ENCODE measurements at places on chromosomes 16 and 17. TPM values are rescaled to one million over a fixed set of nuclear protein-coding genes. Genes with fewer than 3 reads are reported as not detected.

GRCh38 chr16:59634004-59634579 lies 900.0 kb upstream of the GOT2 start:
- no peak for DNase-seq

- DNase-seq: no peak
Measured at GRCh38 chr17:49013311-49014213, 16.4 kb downstream of the IGF2BP1 start.

DNA sequence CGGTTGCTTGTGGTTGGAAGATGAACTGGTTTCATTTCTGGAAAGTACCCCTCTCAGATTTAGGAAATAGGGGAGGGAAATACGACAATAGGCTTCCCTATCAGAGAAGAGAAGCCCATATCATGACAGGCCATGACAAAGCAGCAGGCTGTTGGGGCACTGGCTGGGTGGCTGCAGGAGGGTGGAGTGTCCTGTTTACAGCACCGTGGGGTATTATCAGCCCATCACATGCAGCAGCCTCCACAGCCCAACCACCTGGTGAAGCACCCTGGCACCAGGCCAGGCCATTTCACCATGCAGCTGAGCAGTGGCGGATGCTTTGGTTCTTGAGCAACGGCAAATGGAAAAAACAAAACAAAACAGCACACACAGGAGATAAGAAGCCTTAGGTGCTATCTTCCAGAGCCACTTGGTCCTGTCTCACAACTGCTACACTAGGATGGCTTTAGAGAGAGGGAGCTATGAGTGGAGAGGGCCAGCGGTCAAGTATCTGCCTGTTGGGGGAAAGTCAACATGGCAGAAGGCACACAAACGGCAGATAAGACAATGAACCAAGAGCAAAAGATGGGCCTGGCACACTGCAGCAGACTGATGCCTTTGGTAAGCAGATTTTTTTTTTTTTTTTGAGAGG lies 24.2 kb downstream of the FAM117A start:
- peak; percentile 90 for DNase-seq

The ARHGAP23 gene
- total RNA-seq: 54.1 TPM

The SCNN1G gene
- total RNA-seq: not detected

DNA sequence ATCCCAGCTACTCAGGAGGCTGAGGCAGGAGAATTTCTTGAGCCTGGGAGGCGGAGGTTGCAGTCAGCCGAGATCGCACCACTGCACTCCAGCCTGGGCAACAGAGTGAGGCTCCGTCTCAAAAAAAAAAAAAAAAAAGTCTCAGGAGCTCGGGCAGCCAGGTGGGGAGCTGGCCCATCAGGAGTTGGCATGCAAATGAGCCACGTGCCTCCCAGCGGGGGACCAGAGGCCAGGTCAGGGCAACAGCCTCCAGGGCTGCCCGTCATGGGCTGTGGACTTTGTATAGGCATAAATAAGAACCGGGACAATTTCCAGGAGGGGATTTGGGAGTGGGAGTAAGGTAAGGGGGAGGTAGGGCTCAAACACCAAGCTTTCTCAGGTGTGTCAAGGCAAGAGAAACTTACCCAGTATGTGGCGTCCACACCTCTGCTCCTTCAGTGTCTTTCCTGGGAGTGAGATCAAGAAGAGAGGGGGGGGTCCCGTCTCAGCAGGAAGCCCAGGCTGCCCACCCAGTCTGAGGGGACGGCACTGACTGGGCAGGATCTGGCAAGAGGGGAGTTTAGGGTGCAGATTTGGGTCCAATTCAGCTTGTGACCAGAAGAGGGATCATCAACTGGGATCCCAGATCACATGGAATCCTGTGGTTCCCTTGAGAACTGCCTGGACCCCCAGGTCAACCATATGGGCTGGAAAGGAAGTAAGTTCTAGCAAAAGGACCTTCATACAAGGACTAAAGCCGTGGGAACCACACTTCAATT lies 22.3 kb upstream of the G6PC1 start:
- no peak for DNase-seq

- no peak for DNase-seq
Measured at GRCh38 chr17:44448412-44448811, 54.8 kb downstream of the GPATCH8 start.

DNA sequence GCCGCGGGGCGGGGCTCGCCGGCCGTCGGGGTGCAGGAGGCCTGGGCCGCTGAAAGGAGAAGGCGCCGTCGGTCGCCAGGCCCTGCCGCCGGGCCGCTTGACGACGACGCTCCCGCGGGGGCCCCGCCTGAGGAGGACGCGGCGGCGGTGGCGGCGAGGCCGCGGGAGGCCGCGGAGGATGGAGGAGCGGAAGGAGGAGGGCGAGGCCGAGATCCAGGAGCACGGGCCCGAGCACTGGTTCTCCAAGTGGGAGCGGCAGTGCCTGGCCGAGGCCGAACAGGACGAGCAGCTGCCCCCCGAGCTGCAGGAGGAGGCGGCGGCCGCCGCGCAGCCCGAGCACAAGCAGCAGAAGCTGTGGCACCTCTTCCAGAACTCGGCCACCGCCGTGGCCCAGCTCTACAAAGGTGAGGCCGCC lies 430 bp downstream of the HAPSTR1 start:
- DNase-seq: peak; percentile 56

DNA sequence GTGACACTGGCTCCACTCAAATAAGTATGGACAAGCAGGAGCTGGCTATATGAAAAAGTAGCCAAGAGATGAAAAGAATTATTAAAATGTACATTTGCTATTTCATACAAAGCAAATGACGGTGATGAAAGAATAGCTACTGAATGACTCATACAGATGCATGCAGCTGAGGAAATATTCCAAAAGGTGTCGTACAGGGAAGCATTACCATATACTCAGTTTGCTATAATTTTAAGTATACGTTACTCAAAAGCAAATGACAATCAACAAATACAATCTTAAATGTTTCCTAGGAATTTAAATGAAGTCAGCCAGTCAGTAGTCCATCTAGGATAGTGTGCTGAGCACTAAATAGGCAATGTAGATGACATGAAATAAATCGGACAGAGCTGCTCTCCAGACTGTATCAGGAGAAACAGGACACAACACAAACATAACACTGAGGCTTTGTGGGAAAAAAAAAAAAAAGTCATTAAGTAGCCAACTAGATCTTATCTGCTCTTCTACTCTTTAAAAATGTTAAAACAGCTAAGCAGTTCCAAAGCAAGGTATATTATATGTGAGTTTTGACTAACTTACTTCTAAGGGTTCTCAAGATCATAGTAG lies 65.0 kb downstream of the NCOR1 start:
- no peak for DNase-seq

The FAM20A gene
- total RNA-seq: 7.9 TPM

DNA sequence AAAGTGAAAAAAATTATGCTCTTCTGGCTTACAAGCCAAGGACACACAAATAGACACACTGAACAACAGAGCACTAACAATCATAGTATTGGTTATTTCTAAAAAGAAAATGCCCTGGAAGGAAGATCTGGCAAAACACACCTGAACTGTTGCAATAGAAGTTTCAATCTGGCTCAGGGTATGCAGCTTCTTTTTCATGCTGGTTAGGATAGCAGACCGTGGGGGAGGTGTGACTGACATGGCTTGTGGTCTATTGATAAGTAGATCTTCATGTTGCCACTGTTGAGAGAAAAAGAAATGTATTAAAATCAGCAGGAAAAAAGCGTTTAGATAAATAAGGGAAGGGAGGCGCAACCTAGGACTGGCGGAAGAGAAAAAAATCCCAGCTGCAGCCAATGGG lies 26.5 kb upstream of the ARL6IP1 start:
- DNase-seq: no peak

The FNDC8 gene
- total RNA-seq: not detected

The KRTAP3-1 gene
- not detected for total RNA-seq

GRCh38 chr17:44091200-44091997 lies 20.9 kb downstream of the G6PC3 start:
- no peak for DNase-seq

The ERI2 gene
- 7.2 TPM for total RNA-seq

Data from left cardiac atrium (tissue), 4 donors.